B cell (primary cell): ENCODE measurements at places on chromosomes 5 and 9. TPM values are rescaled to one million over a fixed set of nuclear protein-coding genes. Genes with fewer than 3 reads are reported as not detected.
A peak's percentile ranks its signal among the peaks of the same experiment; 100 is the strongest.

Gene PHYHD1
- 2.0 and 4.4 TPM in 2 replicates for polyA plus RNA-seq

Gene HINT1
- 289 and 319 TPM in 2 replicates for polyA plus RNA-seq

Gene PCDHA11
- polyA plus RNA-seq = not detected in 2 replicates

Gene LURAP1L
- not detected in 2 replicates for polyA plus RNA-seq

Gene PCDHGA12
- polyA plus RNA-seq = 0.09 and 0.27 TPM in 2 replicates

Gene PHF24
- not detected in 2 replicates for polyA plus RNA-seq

Gene TAF11L10
- not detected in 2 replicates for polyA plus RNA-seq

DNA sequence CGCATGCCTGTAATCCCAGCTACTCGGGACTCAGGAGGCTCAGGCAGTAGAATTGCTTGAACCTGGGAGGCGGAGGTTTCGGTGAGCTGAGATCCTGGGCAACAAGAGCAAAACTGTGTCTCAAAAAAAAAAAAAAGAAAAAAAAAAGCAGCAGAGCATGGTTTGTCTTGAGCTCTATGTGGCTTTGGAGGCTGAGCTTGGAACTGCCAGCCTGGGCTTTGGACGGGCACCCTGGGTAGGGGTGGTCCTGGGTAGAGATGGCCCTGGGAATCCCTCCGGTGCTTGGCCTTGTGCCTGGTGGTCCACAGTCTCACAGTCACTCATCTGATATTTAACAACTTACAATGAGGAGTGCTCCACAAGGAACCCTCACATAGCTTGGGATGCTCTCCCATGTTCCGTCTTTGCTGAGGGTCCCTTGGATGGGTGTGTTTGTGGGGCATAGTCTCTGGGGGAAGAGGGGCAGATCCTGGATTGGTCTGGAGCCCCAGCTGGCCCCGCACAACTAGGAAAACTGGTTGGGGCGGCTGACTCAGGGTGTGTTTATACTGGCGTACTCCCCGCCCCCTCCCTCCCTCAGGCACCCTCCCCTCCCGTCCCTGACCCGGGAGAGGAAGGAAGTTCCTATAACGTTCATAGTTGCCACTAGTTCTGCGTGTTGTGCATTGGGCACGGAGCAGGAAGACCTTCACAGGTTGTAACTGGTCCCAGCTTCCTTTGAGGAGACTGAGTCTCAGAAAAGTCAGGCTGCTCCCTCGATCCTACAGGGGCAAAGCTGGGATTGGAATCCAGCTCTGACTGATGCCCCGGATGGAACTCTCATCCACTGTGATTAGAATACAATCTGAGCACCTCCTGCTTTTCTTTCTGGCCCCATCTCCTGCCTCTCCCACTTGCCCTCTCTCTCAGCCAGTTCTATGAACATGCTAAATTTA lies 11.2 kb downstream of the IER5L start:
- no peak overlapping the region for H3K27ac ChIP-seq
- DNase-seq = no peak
- no peaks in the 10 kb centered on the region for H3K36me3 ChIP-seq
- peaks cover 9% of the 10 kb centered on the region for H3K4me1 ChIP-seq
- no peaks in the 10 kb centered on the region for H3K27me3 ChIP-seq

DNA sequence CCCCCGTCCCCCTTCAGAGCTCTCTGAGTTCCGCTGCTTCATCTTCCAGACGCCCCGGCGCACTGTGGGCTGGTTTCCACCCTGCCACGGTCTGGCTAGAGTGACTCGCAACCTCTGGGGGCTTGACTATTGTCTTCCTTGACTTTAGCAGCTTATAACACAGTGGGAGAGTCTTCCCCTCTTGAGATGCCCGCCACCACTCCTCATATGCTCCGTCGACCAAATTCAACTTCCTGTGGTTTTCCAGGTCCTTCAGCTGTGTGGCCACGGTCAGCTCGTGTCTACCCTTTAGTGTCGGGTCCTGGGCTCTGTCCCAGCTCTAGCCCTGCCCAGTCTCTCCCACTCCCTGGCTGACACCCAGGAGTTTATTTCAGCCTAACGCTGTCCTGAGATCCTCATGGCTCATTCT lies 28.2 kb upstream of the NCS1 start:
- peaks cover 22% of the 10 kb centered on the region for H3K27me3 ChIP-seq
- H3K4me3 ChIP-seq = no peak overlapping the region
- no peak for DNase-seq
- H3K4me1 ChIP-seq = peaks cover 2% of the 10 kb centered on the region

DNA sequence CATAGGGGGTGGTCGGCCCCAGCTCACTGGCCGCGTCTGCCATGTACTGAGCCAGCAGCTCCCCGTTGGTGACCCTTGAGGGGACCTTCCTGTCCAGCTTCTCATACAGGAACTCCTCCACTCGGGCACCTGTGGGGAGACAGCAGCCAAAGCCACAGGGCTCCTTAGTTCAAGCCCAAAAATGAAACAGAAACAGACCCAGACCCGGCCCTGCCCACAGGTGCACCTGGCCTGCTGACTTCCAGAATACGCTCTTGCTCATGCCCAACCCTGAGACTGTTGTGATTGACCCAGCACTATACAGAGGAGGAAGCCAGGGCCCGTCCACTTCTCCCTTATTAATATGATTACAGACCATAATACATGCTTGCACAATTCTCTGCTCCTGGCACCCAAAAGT lies 7.0 kb downstream of the SH3GLB2 start:
- peak; percentile 71 for DNase-seq
- peak overlapping the region; percentile 62 for H3K27ac ChIP-seq
- H3K4me1 ChIP-seq = no peaks in the 10 kb centered on the region
- H3K4me3 ChIP-seq = peak overlapping the region; percentile 12

GRCh38 chr5:169302491-169303118 lies 1.7 kb upstream of the SLIT3 start:
- H3K4me1 ChIP-seq = peaks cover 4% of the 10 kb centered on the region
- no peak overlapping the region for H3K4me3 ChIP-seq
- H3K27ac ChIP-seq = no peak overlapping the region
- no peaks in the 10 kb centered on the region for H3K36me3 ChIP-seq

DNA sequence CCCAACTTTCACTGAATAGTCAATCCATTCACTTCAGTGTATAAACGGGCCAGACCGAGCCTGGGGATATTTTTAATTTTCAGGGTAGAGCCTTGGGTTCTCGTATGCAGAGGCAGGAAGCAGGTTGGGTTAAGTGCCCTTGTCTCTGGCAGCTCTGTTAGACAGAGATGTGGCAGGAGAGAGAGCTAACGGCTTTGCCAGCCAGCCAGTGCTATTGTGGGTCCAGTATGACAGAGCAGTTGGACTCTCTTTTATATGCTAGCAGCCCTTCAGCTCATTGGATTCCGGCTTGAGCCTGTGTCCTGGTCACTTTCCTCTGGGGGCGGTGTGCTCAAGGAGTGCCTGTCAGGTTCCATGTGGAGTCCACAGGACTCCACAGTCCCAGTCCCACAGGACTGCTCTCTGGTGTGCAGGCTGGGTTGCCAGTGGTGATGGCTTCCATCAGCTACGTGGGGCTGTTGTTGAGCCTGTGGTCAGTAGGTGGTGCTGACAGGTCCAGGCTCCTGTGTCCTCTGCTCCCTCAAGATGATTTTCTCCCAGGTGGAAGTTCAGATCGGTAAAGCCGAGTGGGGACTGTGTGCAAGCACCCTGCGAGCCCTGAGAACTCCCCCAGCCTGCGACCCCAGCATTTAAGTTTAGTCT lies 14.3 kb downstream of the CLTA start:
- H3K4me1 ChIP-seq = no peaks in the 10 kb centered on the region
- no peak for DNase-seq
- H3K4me3 ChIP-seq = no peak overlapping the region
- no peak overlapping the region for H3K27ac ChIP-seq

- no peaks in the 10 kb centered on the region for H3K27me3 ChIP-seq
- no peak for DNase-seq
- H3K4me3 ChIP-seq = no peak overlapping the region
- no peaks in the 10 kb centered on the region for H3K36me3 ChIP-seq
Observed at GRCh38 chr9:124356745-124357390, 58.4 kb downstream of the PSMB7 start.

DNA sequence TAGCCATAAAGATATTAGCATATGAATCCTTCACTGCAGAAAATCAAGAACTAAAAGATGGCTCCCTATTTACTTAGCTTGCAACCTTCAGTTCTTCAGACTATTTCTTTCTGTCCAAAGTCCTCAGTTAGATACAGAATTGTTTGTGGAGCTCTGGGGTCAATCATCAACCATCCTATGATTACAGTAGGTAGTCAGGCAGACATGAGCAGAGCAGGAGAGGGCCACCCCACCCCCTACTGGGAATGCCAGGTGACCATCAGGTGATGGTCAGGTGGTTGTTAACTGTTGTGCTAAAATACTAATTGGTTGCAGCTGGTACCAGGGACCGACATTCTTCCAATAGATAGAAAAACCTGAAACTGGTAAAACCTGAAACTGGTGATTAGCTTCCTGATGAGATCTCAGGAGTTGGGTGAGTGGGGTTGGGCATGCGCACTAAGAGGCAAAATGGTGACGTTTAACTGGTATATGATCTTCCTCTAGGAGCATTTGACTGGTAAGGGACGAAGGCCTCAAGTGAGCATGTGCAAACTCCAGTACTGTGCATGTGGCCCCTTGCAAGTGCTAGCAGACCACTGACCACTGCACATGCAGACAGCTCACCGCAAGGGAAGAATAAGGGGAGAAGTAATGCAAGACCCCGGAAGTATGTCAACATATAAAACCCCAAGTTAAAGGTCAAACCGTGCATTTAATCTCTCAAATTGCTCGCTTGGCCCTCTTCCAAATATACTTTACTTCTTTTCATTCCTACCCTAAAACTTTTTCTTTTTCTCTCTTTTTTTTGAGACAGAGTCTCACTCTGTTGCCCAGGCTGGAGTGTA lies 13.6 kb downstream of the C9orf57 start:
- H3K4me3 ChIP-seq = no peak overlapping the region
- H3K36me3 ChIP-seq = no peaks in the 10 kb centered on the region
- H3K27me3 ChIP-seq = no peaks in the 10 kb centered on the region
- H3K27ac ChIP-seq = no peak overlapping the region
- no peaks in the 10 kb centered on the region for H3K4me1 ChIP-seq

- H3K27me3 ChIP-seq = no peaks in the 10 kb centered on the region
- H3K36me3 ChIP-seq = no peaks in the 10 kb centered on the region
- no peak overlapping the region for H3K4me3 ChIP-seq
- H3K27ac ChIP-seq = no peak overlapping the region
- no peak for DNase-seq
- no peaks in the 10 kb centered on the region for H3K4me1 ChIP-seq
Observed at GRCh38 chr9:91073811-91074771, 272.5 kb downstream of the SYK start.

- no peak overlapping the region for H3K27ac ChIP-seq
- H3K4me3 ChIP-seq = no peak overlapping the region
- H3K4me1 ChIP-seq = no peaks in the 10 kb centered on the region
- no peak for DNase-seq
- no peaks in the 10 kb centered on the region for H3K36me3 ChIP-seq
- H3K27me3 ChIP-seq = no peaks in the 10 kb centered on the region
Observed at GRCh38 chr5:142115937-142116614, 7.5 kb downstream of the NDFIP1 start.

- H3K27me3 ChIP-seq = no peaks in the 10 kb centered on the region
- peak overlapping the region; percentile 57 for H3K27ac ChIP-seq
- no peaks in the 10 kb centered on the region for H3K36me3 ChIP-seq
- no peak overlapping the region for H3K4me3 ChIP-seq
- DNase-seq = peak; percentile 34
Observed at GRCh38 chr9:123867034-123867433, 62.9 kb downstream of the DENND1A start.

- H3K27me3 ChIP-seq = no peaks in the 10 kb centered on the region
- peak overlapping the region; percentile 94 for H3K27ac ChIP-seq
- H3K36me3 ChIP-seq = peaks cover 9% of the 10 kb centered on the region
- peaks cover 49% of the 10 kb centered on the region for H3K4me1 ChIP-seq
Observed at GRCh38 chr9:133953976-133954709, 38.0 kb downstream of the VAV2 start.

DNA sequence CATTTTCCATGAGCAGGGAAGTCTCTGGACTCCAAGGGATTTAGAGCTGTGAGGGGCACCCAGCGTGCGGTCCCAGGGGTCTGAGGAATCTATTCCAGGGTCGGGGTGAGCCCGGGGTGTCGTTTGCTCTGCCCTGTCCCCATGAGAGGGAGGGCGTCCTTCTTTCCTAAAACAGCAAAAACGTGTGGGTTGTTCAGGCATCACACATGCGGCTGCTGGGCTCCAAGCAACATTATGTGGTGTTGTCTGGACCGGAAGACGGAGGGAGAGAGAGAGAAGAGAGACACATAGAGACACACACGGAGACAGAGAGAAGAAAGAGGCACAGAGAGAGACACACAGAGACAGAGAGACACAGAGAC lies 42.7 kb upstream of the COL5A1 start:
- DNase-seq = no peak
- H3K27ac ChIP-seq = no peak overlapping the region
- H3K36me3 ChIP-seq = no peaks in the 10 kb centered on the region
- no peaks in the 10 kb centered on the region for H3K27me3 ChIP-seq
- H3K4me3 ChIP-seq = no peak overlapping the region

DNA sequence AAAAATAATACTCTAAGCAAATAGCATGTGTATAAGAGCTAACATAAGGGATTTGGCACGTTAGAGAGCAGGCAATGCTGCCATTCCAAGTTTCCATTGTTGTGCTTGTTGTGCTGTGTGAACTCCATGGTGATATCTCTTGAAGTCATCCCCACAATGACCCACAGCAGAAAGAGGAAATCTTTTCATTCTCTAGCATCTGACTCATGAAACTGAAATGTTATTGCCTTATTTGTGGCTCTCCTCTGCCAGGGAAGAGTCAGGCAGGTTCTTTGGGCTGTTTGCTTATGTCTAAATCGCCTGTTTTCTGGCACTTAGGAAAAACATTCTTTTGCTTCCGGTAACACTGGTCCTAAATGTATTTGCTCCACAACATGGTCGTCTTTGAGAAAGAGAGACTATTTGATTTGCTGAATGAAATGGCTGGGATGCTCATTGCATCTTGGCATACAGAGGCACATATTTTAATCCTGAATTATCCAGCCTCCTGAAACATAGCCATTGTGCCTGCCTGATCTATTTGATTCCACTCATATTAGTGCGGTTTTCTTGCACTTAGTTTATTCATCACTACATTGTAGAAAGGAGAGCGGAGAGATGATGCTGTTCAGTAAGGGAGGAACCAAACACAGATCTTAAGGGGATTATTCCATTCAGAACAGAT lies 188.8 kb downstream of the CSNK1G3 start:
- H3K4me3 ChIP-seq = no peak overlapping the region
- no peaks in the 10 kb centered on the region for H3K4me1 ChIP-seq
- H3K27ac ChIP-seq = no peak overlapping the region
- DNase-seq = no peak

GRCh38 chr5:146944764-146945616 lies 66.4 kb upstream of the PPP2R2B start:
- H3K27me3 ChIP-seq = no peaks in the 10 kb centered on the region
- no peaks in the 10 kb centered on the region for H3K4me1 ChIP-seq
- H3K27ac ChIP-seq = no peak overlapping the region
- H3K36me3 ChIP-seq = no peaks in the 10 kb centered on the region

- no peaks in the 10 kb centered on the region for H3K27me3 ChIP-seq
- H3K4me3 ChIP-seq = no peak overlapping the region
- peak overlapping the region; percentile 88 for H3K27ac ChIP-seq
- peaks cover 29% of the 10 kb centered on the region for H3K4me1 ChIP-seq
- DNase-seq = no peak
Observed at GRCh38 chr9:98391406-98391805, 136.0 kb upstream of the TBC1D2 start.

- no peak overlapping the region for H3K27ac ChIP-seq
- no peak overlapping the region for H3K4me3 ChIP-seq
- no peaks in the 10 kb centered on the region for H3K27me3 ChIP-seq
- no peak for DNase-seq
- peaks cover 9% of the 10 kb centered on the region for H3K36me3 ChIP-seq
- no peaks in the 10 kb centered on the region for H3K4me1 ChIP-seq
Observed at GRCh38 chr5:88722546-88723073, 160.4 kb downstream of the MEF2C start.

GRCh38 chr5:111699976-111700375 lies 57.0 kb downstream of the NREP start:
- H3K4me1 ChIP-seq = peaks cover 16% of the 10 kb centered on the region
- no peaks in the 10 kb centered on the region for H3K36me3 ChIP-seq
- DNase-seq = no peak
- no peak overlapping the region for H3K4me3 ChIP-seq
- no peak overlapping the region for H3K27ac ChIP-seq
- no peaks in the 10 kb centered on the region for H3K27me3 ChIP-seq
